ENCODE measurements at places on chromosomes 11 and 22.

GRCh38 chr22:23856721-23857605 lies 712 bp upstream of the SLC2A11 start:
- DNase-seq = no peak

- no peak for DNase-seq
Measured at GRCh38 chr11:10862446-10862845, 4.6 kb upstream of the ZBED5 start.

DNA sequence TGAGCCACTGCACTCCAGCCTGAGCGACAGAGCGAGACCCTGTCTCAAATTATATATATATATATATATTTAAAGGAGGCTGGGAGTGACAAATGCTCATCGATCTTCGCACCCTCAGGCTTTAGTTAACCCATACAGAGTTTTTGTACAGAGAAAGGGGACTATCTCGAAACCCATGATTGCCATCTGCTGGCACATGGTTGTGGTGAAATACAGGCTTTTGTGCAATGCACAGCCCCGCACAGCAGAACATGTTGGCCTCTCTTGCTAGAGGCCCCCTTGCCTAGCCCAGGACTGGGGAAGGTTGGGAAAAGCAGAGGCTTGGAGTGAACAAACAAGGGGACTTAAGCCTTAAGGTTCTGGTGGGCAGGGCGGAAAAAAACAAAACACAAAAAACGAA lies 3.6 kb downstream of the MYBPC3 start:
- no peak for DNase-seq

DNA sequence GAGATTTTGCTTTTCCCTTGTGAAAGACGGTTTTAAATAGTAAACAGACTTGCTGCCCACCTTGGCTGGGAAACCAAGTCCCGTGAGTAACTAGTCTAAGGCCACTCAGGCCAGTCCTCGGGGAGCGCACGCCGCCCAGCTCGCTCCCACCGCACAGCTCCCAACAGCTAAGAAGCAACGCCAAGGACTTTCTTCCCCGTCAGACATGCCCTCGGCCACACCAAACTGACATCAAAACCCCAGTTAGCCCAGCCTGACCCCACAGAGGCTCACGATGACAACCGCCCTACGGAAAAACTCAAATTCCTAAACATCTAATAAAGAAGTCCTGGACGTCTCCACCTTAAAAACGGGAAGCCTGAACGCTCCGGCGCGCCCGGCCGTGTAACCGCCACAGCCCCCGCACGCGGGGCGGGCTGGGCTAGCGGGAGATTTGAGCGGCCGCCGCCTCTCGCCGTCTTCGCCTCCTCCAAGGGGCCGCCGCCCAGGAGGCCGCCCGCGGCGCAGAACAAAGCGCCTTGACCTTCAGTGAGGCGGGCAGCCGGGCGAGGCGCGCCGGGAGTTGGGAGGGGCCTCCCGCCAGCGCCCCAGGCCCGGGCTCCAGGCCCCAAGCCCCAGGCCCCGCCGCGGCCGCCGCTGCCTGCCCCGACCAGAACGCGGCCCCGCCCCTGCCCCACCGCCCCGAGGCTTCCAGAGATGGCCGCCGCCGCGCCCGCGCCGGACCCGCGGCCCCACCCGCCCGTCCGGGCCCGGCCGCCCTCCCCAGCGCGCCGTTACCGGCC lies 486 bp downstream of the NAP1L4 start:
- no peak for DNase-seq

DNA sequence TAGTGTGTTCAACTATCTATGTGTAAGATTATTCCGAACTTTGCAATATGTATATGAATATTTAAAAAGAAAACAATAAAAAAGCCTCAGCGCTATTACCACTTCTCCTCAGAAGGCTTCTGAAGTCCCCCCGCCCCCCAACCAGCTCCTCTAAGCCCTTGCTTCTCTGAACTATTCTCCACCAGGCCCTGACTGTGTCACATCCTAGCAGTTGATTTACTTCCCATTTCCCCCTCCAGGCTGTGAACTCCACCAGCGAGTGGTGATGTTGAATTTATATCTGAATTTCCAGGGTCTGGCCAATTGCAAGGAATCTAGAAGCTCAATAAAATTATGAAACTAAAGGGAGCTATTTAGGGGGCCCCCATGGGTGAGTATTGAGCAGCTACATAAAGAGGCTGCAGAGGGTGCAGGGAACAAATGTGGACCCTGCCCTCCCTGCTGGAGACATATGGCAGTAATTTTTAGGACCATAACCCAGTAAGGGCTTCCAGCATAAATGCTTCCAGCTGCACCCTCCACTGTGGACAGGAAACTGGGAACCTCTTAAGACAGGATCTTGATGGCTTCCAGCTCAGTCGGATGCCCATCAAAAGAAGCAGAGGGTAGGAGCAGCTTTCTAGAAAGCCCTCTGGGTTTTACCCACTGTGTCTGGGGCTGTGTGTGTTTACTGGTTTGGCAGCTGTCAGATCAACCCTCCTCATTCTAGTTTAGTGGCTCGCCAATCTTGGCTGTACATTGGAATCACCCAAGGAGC lies 81.4 kb downstream of the TIMP3 start:
- no peak for DNase-seq

- no peak for DNase-seq
Measured at GRCh38 chr22:29912605-29913398, 29.8 kb downstream of the MTMR3 start.

DNA sequence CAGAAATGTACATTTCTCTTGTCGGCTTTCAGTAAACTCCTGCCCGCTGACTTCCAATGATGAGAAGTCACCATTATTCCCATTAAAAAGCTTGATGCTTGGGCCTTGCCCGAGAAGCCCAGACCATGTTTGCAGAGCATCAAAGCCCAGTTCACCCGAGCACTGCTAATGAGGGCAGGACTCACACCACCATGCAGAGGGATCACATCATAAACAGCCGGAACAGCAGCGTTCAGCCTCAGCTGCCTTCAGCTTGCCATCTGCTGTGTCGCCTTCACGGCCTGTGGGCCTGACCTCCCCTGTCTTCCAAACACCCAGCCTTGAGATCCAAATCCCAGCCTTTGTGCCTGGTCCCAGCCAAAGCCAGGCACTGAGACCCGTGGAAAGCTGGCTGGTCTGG lies 105.4 kb upstream of the CSNK2A3 start:
- no peak for DNase-seq

DNA sequence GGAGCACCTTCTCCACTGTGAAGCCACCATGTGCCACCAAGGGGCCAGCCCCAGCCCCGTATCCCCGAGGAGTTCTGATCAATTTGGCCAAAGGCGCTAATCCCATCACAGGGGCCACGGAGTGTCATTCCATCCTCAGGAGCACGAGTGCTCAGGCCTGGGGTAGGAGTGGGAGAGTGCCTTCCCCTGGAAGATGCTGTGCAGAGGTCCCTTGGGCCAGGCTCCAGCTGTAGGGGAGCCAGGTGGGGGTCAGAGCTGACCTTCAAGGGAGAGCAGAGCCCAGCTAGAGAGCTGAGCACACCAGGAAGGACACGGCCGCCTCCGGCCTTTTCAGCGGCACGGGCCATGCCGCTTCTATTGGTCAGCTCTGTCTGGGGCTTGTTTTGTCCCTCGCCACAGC lies 1459.9 kb downstream of the BRD1 start:
- no peak for DNase-seq

DNA sequence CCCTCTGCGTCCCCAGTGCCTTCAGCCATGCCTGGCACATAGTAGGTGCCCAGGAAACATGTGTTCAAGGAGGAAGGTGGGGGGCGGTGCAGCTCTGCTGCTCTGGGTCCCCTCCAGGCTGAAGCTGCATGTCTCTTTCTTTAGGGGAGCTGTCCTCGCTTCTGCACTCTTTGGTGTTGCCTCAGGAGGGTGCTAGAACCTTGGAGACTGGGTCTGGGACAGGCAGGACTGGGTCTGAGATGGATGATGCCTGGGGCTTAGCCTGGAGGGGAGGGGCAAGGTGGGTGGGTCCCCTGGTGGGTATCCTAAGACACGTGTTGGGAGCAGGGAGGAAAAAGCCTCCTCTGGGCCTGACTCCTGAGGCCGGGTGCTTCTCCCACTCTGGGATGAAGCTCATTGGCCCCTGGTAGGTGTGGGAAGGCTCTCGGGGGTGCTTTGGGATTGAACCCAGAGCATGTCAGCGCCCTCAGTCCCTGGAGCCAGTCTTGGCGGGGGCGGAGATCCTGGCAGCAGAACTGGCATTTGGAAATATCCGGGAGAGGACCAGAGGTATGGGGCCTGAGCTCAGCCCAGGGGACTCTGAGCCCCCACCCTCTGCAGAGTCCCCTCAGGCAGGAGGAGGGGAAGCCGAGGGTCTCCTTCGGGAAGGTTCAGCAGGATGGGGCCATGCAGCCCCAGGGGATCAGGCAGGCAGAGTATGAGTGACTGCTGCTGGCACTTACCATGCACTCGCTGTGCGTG lies 6.7 kb upstream of the GSTP1 start:
- no peak for DNase-seq

DNA sequence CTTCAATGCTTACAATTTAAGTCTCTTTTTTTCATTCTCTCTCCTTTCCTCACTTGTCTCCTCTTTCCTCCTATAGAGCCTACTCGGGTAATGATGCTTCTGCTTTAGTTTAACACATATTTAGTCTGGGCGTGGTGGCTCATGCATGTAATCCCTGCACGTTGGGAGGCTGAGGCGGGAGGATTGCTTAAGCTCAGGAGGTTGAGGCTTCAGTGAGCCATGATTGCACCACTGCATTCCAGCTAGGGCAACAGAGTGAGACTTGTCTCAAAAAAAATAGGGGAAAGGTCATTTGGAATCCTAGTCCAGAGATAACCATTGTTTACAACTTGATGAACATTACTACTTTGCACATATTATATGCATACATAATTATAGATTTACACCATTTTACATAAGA lies 1.4 kb upstream of the CCT8L2 start:
- no peak for DNase-seq

DNA sequence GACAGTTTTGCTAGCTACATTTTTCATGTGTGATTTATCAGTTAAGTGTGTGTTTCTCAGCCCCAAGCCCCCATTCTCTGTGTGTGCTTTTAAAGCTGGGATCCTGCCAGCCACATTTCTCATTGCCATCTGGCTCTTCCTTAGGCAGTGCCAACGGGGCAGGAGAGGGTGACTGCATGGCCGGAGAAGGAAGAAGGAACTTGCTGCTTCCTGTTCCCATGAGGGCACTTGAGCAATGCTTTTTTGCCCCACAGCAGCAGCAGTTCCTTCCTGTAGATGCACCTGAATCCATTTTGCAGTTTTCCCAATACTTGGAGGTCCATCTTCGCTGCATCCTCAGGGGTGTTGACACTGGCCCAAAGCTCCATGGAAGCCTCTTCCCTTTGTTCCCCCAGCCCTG lies 37.5 kb downstream of the TNRC6B start:
- no peak for DNase-seq

DNA sequence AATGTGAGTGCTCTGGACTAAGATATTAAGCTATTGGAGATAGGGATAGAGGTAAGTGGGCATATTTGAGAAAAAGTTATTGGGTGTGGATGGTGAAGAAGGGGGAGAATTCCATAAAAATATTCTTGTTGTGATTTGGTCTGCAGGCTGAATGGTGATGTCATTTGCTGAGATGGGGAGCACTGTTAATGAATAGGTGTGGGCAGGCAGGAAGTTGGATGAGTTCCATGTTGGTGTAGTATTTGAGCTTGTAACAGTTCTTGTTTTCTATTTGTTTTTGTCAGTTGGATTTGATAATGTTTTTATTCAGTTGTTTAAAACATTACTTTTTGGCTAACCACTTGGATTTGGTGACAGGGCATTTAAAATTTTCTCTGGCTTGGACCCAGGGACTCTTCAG lies 168.8 kb downstream of the C11orf87 start:
- DNase-seq = no peak

GRCh38 chr22:32044477-32044876 lies 1.4 kb downstream of the SLC5A1 start:
- DNase-seq = no peak

GRCh38 chr11:8085011-8085645 lies 4.1 kb downstream of the TUB start:
- DNase-seq = no peak

DNA sequence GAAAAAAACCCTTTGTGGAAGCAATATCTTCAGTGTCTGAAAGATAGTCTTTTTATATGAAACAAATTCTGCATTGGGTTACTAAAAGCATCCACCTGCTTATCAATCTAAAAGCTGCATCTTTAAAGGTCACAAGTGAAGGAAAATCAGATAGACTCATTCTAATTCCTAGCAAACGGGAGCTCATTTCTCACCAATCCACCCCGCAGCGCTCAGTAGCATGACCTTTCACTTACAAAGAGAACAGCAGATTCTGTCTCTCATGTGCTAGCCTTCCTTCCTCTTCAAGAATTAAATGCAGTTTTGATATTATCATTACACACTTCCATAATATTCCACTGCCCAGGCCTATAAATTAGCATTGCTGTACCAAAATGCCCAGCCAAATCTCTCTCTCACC lies 212.9 kb downstream of the CADM1 start:
- DNase-seq = no peak

GRCh38 chr11:73143126-73143838 lies 1.2 kb upstream of the FCHSD2 start:
- DNase-seq = no peak

DNA sequence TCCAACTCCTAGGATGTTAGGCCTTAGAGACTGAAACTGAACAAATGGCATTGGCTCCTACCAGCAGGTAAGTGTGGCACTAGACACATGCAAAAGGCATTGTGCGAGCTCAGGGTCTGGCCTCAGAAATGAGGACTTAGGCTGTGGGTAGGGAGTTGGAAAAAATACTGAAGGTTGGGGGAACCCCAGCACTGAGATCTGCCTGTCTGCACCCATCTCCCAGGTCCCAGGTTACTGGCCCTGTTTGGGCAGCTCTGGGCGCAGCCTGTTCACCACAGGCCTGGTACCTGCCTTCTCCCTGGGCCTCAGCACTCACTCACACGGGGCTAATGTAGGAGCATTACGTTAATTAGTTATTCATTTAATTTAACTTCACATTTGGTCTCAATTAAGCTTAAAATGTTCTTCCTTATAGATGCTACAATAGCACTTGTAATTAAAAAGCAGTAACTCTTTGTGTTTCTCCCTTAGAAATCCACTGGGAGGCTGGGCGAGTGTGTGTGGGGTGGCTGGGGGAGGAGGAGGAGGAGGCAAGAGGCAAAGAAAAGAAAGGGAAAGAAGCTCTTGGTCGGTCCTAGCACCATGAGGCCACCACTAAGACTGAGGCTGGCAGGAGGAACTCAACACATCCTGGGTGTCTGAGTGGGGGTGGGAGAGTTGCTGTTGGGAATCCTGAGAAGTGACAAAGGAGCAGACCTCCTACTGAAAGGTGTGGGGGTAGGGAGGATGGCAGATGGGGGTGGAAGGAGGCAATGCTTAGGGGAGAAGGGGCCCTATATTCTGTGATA lies 19.4 kb downstream of the TMEM218 start:
- DNase-seq = no peak

GRCh38 chr11:130217133-130218031 lies 57.8 kb downstream of the ST14 start:
- no peak for DNase-seq

GRCh38 chr11:103927535-103927934 lies 108.9 kb upstream of the DDI1 start:
- DNase-seq = no peak

Measured in stimulated activated CD4-positive, alpha-beta T cell treated with anti-CD3 and anti-CD28 coated beads, Interleukin-1b, Interleukin-23, amount 100 ng/mL, for 24 hours (primary cell).